Ureter (tissue), 1 donor: ENCODE measurements at places on chromosomes 2 and 18. TPM values are rescaled to one million over a fixed set of nuclear protein-coding genes. Genes with fewer than 3 reads are reported as not detected.
A peak's percentile ranks its signal among the peaks of the same experiment; 100 is the strongest.

- peak; percentile 49 for DNase-seq
Measured at GRCh38 chr2:22355816-22356433, 1029.1 kb upstream of the KLHL29 start.

DNA sequence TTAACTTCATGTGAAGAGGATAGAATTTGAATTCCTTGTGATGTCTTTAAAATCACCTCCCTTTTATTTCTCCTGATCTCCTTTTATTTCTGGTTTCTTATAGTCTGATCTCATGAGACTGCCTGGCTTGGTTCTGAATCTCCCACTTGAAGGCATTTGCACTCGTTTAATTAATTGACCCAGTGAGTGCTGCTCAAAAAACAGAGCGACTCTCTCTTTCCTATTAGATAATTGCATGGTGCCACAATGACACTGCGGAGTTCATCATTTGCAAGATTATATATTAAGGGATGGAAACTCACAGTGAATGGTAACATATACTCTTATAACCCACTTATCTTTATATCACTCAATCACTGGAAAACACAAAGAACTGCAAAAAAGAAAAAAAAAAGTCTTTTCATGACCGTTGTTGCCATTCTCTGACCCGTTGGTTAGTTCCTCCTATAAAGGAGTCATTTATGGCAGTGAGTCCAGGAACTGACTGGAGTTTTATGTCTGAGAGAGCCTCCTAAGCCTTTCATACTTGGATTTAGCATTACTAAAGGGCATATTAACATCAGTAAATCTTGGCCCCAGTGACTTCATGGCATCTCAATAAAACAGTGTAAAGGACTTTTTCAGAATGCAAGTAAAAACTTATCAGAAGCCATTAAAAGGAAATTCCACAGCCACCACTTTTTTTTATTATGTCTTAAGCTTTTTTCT is 103.3 kb upstream of the EPHA4 start:
- no peak for DNase-seq

GRCh38 chr18:74378179-74378682 is 62.6 kb downstream of the C18orf63 start:
- no peak for DNase-seq

- no peak for DNase-seq
Measured at GRCh38 chr18:22279741-22280452, 110.5 kb downstream of the GATA6 start.

CMPK2 gene
- 7.5 TPM for total RNA-seq

TRABD2A gene
- total RNA-seq = 4.1 TPM
